ENCODE measurements at places on chromosomes 5 and 9. TPM values are rescaled to one million over a fixed set of nuclear protein-coding genes. Genes with fewer than 3 reads are reported as not detected.

MACIR gene
- total RNA-seq = 9.4 TPM

PPP1R26 gene
- total RNA-seq = 17.0 TPM

- DNase-seq = no peak
Observed at GRCh38 chr5:68499987-68500386, 284.4 kb downstream of the PIK3R1 start.

SAXO1 gene
- not detected for total RNA-seq

DNA sequence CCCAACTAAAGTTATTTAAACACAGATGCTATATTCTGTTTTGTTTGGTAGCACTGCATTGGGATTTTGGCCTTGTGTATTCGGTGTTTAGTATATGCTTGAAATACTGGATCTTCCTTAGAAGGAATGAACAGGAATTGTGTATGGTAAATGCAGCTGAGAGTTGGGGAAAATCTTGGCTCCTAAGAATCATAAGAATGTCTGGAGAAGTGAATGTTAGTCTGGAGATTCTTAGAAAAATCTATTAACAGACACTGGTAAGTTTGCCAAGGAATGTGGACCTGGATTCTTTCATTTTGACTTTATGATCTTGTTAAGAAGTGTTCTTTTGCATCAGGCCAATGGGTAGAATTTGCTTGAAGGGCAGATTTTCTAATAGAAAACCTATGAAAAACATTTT, 38.9 kb downstream of the SNX30 start:
- no peak for DNase-seq

DNA sequence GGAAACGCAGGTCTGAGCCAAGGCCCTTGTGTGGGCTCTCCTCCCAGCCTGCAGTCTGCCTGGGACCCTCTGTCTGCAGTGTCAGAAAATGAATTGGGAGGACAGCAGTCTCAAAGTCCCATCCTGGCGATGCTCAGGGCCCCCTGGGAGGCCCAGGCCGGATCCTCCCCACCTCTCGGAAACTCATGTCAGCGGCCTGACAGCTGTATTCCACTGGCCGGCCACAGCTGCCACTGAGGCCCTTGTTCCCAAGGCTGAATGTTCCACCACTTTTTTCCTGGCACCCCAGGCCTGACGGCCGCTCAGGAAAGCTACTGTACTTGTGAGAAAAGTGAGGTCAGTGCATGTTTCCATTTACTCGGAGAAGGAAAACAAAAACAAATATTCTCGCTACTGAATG, 180.0 kb downstream of the FGF18 start:
- peak; percentile 10 for DNase-seq

DNA sequence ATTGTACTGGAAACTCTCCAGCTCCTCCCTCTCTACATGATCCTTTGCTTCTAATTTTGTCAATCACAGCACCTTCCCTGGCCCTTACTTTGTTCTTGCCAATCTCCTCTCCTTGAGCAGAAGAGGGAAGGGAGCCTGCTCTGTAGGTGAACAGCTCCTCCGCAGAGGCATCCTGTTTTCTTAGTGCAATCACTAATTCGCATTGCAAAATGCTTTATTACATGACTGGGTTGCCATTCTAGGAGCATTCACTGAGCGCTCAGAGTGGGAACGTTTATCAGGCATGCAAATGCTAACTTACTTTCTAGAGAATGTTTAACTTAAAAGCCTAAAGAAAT, 416 bp upstream of the SNX18 start:
- DNase-seq = no peak

DNA sequence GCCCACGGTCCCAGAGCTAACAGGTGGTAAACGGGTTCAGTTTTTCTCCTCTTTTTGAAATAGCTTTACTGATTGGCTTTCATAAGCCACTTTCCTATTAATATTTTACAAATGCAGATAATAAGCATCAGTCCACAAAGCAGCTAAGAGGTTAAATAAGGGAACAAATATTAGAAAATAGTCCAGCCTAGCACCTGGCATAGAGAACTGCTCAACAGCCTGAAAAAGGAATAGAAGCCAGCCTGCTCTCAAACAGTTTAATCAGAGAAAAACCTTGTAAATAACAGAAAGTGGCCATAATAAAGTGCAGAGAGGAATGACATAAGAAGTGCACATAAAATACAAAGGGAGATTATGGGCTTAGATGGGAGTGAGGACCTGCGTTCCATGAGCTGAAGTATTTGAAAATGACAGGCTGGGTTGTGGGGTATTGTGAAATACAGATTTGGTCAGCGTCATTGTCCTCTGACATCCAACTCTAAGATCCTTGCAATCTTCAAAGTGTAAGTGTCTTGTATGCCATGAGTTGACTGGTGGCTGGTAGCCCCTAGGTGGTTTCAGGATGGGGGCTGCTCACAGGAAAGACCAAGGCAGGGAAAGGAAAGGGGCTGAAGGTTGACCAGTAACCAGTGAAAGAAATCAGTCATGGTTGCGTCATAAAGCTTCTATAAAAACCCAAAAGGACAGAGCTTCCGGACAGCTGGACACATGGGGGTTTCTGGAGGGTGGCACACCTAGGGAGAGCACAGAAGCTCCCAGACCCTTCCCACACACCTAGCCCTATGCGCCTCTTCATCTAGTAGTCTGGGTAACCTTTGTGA, 32.4 kb downstream of the MYO10 start:
- DNase-seq = no peak

ELAVL2 gene
- 0.47 TPM for total RNA-seq

- DNase-seq = no peak
Observed at GRCh38 chr5:6803981-6804550, 90.8 kb downstream of the TENT4A start.

GRCh38 chr5:175290379-175290778, 153.6 kb downstream of the DRD1 start:
- no peak for DNase-seq

DNA sequence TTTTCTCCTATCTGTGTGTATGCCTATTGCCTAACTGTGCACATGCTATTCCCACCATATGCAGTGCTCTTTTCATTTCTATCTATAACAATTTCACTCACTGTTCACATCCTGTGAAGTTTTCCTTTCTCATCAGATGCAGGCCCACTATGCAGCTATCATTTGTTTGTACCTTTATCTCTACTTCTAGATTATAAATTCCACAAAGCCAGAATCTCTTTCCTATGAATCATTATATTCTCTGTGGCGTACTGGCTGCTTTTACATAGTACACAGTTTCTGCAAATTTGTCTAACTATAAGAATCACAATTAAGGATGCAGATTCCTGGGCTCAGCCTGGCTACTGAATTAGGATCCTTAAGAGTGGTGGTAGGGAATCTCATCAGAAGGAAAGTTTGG, 600.8 kb upstream of the ARRDC3 start:
- DNase-seq = no peak

- peak; percentile 5 for DNase-seq
Observed at GRCh38 chr5:155726267-155726666, 600.7 kb upstream of the SGCD start.

CKMT2 gene
- 0.56 TPM for total RNA-seq

PCDHA12 gene
- total RNA-seq = 0.17 TPM

NUTM2G gene
- not detected for total RNA-seq

DNA sequence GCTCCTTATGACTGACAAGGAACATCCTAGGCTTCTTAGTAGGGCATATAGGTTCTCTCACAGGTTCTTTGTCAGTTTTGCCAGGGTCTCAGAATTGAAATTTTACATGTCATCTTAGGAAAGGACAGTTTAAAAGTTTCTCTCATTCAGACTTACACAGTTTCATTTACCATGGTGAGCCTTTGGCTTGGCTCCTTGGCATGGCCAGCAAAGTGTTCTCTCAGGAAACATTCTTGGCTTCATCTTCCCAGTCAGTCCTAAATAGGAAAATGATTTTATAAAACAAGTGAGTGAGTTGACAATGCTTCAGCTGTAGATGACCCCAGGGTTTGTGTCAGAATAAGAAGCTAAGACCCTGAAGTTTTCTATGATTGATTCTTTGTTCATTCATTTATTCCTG, 191.6 kb downstream of the PCSK5 start:
- DNase-seq = no peak

C9 gene
- total RNA-seq = 0.34 TPM

- no peak for DNase-seq
Observed at GRCh38 chr9:98367371-98367900, 112.0 kb upstream of the TBC1D2 start.

GOLM1 gene
- 57.8 TPM for total RNA-seq

DNA sequence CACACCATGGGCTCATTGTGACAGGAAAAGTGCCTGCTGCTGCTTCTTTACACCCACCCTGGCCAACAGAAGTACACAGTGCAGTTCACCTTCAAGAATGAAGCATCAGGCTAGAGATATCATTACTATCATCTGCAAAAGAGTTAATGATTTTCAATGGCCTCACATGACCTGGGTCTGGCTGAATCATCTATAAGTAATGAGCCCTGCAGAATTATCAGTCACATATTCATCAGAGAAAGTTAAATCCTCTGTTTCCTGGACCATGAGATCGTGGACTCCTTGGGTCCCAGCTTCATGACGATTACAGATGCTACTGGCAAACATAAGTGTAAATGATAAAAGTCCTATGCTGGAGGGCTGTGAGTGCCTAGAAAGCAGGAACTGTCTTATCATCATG, 8.3 kb downstream of the BAG1 start:
- DNase-seq = no peak

DNA sequence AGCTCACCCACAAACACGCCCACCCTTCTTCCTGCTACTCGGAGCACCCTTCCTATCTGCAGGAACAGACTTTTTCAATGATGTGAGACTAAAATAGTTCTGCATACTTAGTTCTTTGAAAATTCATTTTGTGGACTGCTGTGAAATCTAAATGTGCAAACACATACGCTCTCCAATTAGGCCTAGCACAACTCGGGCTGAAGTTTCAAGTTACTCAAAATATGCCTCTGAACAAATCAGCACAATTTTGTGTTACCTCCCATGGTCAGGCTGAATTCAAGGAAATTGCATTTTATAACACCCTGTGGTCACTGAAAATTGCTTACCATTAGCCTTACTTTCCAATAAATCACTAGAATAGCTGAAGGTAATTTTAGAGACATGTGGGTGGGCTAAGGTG, 323.8 kb upstream of the ADCY2 start:
- DNase-seq = no peak

BAAT gene
- total RNA-seq = not detected

DNA sequence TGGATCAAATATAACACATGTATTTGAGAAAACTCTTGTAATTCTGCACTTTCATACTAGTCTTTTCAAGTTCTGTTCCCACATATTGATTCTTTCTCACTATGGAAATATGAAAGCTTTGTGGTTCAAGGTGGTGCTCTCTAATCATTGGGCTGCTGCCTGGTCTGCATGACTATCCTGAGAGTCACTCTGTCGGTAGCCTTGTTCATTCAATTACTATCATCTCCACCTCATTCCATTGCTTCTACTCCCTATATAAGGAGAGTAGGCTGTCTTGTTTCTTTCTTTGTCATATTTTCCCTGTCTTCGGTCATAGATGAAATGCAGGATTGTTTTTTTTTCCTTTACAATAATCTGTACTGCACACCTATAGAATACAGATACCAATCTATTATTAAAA, 341.4 kb upstream of the ACTBL2 start:
- DNase-seq = no peak

DNA sequence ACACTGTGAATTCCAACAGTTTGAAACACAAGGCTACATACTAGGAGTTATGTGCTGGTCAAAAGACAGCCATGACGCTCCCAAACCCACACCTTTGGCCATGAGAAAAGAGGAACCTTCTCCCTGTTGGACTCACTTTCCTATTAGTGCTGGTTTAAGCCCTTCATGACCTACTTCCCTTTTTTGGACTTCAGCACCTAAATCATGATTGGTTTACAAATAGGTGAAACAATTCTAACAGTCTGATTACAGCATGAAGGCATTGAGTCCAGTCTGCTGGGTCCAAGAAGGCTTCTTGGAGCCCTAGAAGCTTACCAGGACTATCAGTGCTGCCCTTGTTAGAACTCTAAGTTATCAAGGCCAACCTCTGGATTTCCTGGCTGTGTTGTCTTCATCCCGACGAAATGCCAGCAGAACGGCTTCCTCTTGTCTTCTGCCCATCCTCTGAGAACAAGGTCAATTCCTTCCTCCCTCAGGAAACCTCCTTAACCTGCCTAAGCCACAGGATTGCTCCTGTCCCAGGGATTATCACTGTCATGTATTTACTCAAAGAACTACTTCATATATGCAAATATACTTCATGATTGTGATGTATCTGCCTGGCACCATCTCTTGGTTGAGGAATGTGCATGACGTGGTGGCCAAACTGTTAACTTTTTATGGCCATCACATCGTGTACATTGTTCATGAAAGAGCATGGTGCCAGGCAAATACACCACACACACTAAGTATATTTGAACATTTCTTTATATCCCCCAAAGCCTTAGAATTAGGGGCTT, 83.6 kb downstream of the ANKH start:
- no peak for DNase-seq

GRCh38 chr9:92614763-92615461, 55.0 kb downstream of the IPPK start:
- DNase-seq = no peak

EGFL7 gene
- 768 TPM for total RNA-seq

IL3 gene
- total RNA-seq = not detected

OR1Q1 gene
- total RNA-seq = not detected

- DNase-seq = no peak
Observed at GRCh38 chr5:124121198-124121597, 609.2 kb downstream of the CSNK1G3 start.

GRCh38 chr9:88220652-88221051, 82.4 kb upstream of the SPATA31C2 start:
- no peak for DNase-seq

DNA sequence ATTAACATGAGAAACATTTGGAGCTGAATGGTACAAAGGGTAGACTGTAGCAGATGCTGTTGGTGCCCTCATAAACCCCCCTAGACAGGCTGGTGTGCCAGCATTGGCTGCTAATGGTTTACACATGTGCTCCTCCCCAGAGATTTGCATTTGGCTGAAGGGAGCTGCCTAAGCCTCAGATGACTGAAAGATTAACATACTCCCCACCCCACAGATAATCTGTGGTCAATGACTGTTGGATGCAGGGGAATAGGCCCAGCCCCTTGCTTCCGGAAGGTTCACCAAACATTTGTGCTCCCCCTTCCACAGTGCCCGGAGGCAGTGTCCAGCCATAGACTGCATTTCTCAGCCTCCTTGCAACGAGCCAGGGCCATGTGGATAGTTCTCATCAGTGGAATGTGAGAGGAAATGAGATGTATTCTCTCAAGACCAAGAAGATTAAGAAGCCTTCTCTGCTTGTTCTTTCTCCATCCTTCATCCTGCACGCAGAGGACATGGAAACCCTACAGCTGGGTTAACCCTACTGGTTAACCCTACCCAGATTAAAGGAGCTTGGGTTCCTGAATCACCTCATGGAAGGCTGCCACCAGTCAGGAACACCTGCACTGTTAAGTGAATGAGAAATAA, 79.6 kb downstream of the PHAX start:
- no peak for DNase-seq

- no peak for DNase-seq
Observed at GRCh38 chr5:176733406-176734262, 76.7 kb upstream of the UNC5A start.

CKS2 gene
- 115 TPM for total RNA-seq

PGM5 gene
- 128 TPM for total RNA-seq

ADRA1B gene
- total RNA-seq = 0.34 TPM

PFN3 gene
- not detected for total RNA-seq

AFAP1L1 gene
- 264 TPM for total RNA-seq

GABRA6 gene
- total RNA-seq = not detected

RBM18 gene
- 8.0 TPM for total RNA-seq

- DNase-seq = no peak
Observed at GRCh38 chr5:109868737-109869136, 179.0 kb downstream of the MAN2A1 start.

- DNase-seq = no peak
Observed at GRCh38 chr5:155508673-155509072, 495.1 kb downstream of the KIF4B start.

AJM1 gene
- 1.0 TPM for total RNA-seq
